ENCODE measurements at places on chromosomes 5 and 9.

DNA sequence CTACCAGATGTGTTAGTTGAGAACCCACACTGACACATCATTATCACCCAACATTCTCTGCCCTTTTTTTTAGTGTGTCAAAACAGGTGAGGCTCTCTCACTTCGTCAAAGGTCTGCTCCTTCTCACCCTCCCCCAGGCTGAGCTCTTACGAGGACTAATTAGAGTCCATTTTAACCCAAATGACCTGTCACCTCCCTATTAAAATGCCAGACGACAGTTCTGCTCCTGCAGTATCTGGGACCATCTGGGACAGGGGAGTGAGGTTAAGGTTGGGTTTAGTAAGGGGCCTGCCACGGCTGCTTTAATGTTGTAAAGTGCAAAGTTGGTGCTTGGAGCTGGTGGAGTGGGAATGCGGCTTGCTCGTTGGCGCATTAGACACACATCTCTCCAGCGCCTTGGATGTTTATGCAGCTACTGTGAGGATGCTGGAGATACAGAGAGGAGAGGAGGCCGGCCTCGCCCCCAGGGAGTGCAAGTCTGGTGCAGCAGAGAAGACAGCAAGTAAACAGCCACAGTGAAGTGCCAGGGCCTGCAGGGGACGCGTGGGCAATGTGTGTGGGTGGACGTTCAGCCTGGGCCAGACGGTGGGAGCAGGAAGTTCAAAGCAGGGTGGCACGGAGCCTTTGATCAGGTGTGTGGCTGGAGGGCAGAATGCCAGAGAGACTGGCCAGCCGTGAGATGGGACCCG, 96.2 kb downstream of the C9orf50 start:
- DNase-seq: no peak

- DNase-seq: no peak
Observed at GRCh38 chr5:51347157-51347556, 36.1 kb upstream of the ISL1 start.

DNA sequence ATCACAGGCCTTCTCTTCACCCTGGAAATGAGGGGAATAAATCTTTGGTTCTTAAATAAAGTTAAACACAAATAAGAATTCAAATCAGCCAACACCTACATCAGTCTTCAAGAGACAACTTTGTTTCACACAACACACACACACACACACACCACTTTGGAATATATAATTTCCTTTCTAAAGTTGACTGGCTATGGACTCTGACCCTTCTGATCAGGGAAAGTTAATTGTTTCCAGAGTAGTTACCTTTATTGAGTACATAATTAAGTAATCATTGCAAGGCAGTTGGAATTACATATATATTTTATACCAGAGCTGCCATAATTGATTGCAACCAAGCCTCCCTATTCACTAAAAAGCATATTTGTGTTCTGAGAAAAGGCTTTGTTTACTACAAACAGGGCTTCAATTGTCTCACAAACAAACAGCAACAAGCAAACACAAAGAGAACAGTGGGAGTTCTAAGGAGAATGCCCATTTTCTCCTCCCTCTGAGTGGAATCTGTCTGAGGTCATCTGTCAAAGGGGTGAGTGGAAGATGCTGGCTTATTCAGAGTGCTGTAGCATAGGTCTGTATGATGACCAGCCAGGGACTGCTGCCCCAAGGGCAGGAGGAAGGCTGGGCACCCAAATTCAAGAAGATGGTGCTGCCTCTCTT, 136.6 kb downstream of the SEMA6A start:
- DNase-seq: no peak

DNA sequence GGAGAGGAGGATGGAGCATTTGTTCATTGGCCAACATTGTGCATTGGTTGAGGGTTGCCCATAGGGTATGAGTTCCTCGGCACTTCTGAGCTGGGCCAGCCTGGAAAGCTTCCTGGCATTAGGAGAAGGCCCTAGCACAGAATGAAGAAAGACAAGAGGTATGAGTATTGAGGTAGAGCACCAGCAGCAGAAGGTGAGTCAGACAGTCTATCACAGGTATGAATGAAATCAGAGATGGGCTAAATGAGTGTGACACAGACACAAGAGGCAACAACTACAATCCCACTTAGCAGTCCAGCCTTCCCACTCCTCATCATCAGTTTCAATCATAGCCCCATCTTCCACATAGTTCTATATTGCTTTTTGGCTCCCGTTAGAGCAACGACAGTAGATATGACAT, 25.4 kb upstream of the TGFBR1 start:
- DNase-seq: no peak

DNA sequence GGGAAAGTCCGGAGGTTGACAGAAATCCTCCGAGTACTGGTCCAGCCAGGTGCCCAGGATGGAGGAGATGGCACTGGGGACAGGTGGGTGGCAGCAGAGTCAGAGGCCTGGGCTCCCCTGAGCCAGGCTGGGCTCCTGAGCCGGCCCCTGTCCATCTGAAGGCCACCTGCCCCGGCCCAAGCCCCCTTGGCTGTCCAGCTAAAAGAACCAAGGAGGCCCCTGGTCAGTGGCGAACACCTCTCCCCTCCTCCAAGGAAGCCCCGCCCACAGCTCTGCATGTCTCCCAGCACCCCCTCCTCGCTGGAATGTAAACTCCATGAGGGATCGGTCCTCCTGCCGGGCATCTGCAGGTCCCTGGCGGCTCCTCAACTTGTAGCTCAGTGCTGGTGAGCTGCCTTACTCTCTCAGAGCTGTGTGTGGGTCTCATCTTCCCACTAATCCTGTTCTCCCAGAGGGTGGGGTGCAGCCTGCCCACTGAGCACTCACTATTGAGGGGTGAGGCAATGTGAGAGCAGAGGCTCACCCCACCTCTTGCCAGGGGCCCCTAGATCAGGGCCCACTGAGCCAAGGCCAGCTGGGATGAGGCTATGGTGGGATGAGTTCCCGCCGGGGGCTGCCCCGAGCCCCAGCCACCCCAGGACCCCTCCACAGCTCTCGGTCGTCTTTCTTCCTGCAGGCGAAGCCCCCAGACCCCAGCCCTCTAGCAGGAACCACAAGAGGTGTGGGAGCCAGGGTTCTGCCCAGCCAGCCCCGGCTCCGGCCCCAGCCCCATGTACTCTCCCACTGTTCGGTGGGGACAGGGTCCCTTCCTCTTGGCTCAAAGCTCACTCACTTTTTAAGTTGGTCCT, 12.0 kb downstream of the RALGDS start:
- no peak for DNase-seq

- DNase-seq: no peak
Observed at GRCh38 chr5:42500003-42500599, 76.9 kb downstream of the GHR start.

GRCh38 chr9:13386935-13387733, 107.6 kb upstream of the MPDZ start:
- no peak for DNase-seq

- DNase-seq: no peak
Observed at GRCh38 chr5:104556957-104557356, 994.4 kb upstream of the NUDT12 start.

DNA sequence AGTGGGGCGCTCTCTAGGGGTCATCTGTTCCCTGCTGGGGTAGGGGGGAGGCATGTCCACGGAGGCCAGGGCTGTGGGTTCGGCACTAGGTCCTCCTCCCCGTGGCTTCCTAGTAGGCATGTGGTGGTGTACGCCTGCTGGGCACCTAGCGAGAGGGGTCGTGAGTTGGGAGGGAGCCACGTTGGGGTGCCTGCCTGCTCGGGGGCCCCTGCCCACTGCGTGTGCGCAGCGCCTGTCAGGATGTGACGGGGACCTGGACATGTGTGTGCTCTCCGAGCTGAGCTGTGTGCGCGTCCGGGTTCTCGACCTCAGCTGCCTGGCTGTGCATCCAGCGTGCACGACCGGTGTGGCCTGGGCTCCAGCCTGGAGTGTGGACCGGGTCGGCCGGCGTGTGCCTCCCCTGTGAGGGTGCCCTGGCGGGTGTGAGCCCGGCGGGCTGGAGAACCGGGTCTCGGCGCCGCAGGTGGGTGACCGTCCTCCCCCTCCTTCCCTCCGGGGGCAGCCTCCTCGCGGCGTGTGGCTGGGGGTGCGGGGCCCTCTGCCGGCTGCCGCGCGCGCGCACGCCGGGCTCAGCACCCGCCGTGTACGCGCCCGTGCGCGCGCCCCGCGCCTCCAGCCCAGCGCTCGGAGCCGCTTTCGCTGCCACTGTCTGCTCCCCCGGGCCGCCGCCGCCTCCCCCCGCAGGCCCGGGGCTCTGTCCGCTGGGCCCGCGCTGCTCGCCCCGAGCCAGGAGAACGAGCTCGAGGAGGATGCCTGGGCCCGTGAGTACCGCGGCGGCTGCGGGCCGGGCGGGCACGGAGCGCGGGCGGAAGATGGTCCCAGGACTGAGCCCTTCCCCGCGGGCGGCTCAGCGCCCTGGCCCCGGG, at the start of gene PRR7:
TSS of gene PRR7 (plus strand) at position 615 of the 866 bp plus-strand sequence. CDS start 8,254 bp downstream, outside the sequence.
- DNase-seq: peak; percentile 68

GRCh38 chr5:62631909-62632580, 53.4 kb downstream of the LRRC70 start:
- no peak for DNase-seq

DNA sequence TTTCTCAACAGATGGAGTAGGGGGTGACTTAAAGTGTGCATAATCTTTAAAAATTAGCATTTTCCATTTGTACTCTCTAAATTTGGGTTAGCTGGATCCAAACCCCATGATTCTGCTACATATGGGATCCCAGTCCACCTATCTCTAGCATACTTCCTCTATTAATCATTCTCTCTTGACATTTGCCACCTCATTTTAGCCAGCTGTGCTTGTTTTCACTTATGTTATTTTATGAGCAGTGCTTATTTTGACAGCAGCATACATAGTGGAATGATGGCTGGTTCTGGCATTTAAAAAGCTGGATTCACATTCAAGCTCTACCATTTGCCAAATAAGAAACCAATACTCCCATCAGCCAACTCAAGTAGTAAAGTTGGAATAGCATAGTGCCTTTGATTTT, 22.5 kb upstream of the SNX18 start:
- DNase-seq: no peak

DNA sequence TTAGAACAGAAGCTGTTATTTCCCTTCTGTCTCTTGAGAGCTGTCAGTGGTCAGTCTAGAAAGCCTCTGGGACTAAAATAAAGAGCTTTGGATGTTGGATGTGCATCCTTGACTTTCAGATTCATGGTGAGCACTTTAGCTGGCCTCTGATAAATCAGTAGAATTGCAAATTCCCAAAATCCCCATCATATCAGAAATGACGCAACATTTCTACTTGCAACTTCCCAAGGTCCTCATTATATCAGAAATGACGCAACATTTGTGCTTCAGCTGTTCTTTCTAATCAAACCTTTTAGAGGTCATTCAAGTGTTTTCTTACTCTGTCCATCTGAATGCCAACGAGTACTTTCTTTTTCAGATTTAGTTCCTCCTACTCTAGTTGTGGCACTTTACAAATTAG, 167.3 kb upstream of the MOCS2 start:
- no peak for DNase-seq

DNA sequence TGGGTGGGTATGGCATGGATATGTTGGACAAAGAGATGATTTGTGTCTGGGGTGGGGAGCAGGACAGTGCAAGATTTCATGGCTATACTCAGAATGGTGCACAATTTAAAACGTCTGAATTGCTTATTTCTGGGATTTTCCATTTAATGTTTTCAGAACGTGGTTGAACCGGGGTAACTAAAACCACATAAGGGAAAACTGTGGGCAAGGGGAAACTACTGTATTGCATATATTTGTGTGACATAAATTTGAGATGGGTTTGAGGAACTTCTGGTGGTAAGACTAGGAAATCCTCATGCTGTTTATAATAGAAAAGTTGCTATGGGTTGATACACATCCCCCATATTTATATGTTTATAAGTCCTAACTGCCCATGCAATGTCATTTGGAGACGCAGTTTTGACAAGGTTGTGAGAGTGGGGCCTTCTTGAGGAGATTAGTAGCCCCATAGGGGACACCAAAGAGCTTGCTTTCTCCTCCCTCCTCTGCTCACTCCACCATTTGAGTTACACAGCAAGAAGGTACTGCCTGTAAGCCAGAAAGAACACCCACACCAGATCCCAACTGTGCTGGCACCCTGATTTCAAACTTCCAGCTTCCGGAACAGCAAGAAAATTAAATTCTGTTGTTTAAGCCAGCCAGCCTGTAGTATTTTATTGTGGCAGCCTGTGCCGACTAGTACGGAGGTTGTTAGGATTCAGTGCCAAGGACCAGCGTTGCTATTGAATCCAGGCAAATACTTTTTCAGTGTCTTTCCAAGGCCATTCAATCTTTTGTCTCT, 2118.9 kb downstream of the MAT2B start:
- DNase-seq: no peak

DNA sequence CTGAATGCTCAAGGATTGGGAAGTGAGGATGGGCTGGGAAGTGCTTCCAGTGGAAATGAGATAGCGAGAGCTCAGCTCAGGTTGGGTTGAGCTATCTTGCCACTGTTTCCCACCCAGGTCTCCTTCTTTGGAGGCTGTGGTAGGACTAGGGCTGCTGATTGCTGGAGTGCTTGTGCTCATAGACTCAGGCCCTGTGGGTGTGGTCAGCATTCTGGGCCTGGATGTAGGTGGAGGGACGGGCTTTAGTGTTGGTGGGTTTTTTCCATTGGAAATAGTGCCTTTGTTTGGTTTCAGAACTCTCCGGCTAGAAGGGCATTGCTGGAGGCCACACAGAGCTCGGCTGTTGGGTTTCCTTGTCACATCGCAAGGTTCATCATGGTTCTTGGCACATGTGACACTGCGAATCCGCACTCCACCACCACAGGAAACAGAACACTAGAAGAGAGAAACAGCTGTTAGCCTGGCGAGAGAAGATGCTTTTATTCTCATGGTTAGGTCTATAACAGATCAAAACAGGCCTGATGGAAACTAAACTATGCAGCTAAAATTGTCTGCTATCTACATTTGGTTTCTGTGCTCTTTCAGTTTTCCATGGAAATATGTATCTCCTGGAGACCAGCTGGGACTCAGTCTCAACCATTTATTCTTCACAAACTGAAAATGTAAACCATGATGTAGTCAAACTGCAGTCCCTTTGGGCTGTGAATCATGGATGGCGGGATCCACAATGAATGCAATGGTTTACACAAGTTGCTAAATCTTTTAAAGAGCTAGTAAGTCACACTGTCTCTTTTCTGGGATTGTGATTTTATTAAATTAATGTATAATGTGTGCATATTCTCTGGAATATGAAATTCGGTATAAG, 136.2 kb downstream of the TARS1 start:
- DNase-seq: no peak

GRCh38 chr9:124786881-124787573, 10.1 kb downstream of the OLFML2A start:
- DNase-seq: no peak
